ENCODE measurements at places on chromosomes 12 and 14.

DNA sequence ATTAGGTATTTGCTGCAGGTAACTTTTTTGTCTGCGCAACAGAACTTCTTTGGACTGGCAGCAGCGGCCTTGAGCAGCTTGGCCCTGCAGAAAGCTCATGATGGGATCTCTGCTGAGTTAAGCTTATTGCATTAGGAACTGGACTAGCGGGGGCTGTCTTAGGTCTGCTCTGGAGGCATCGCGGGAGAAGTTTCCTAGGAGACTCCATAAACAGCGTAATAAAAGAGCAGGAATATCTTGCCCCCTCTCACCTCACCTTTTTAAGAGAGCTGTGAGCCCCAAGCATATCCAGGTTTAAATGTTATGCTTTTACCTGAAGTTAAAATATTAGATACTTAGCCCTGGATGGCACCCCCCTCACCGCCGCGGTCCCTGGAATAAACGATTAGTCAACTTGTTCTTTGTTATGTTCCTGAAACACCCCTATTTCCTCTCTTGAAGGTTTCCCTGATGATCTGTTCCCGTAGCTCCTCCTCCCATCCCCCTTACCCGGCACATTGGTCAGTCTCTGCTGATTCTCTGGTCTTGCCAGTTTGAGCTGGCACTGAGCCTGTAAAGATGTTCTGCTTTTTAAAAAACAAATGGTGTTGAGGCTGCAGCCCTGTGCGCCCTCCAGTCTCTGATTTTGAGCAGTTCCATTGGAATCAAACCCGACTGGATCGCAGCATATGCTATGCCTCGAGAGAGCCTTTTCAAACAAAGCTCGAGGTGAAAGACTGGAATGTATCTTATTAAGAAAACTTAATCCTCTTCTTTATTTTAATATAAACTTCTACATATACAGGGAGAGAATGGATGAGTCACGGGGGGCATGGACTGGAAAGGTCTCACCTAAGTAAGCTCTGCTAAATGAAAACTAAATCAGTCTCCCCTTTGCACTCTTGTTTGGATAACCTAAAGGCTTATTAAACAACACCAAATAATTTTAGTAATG lies 1.9 kb downstream of the MLXIP start:
- DNase-seq = peak; percentile 57

DNA sequence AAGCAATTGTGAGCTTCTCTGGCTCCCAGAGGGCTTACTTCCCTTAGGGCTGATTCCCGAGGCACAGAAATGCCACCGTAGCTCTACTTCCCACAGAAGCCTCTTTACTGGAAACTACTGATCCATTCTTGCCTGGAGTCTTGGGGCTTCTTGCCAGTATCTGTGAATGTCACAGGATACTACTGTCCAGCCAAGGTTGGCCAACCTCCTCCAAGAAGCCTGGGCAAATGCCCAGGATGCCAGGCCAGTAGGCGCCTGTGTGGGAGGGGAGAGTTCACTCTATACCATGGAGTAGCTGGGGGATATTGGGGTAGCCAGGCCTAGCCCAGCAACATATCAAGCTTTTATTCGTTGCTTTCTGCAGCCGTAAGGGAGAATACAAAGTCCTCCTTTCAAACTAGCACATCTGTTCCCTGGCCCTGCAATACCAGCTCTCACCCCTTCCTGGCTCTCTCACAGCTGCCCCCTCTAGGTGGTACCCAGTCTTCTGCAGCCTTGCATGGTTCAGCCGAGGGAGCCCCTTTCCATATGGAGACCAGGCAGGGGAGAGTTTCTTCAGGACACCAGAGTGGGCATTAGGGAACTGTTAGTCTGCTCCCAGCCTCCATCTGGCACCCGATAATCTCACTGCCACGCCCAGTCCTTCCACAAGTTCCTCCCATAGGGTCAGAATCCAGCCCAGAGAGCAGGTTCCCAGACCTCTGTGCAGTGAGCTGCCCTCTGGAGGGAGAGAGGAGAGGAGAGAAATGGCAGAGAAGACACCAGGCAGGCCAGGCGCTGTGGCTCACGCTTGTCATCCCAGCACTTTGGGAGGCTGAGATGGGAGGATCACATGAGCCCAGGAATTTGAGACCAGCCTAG lies 24.3 kb upstream of the PLEK2 start:
- DNase-seq = no peak

- DNase-seq = no peak
These were observed 204.4 kb downstream of the ALX1 start for GRCh38 chr12:85484387-85484786.

DNA sequence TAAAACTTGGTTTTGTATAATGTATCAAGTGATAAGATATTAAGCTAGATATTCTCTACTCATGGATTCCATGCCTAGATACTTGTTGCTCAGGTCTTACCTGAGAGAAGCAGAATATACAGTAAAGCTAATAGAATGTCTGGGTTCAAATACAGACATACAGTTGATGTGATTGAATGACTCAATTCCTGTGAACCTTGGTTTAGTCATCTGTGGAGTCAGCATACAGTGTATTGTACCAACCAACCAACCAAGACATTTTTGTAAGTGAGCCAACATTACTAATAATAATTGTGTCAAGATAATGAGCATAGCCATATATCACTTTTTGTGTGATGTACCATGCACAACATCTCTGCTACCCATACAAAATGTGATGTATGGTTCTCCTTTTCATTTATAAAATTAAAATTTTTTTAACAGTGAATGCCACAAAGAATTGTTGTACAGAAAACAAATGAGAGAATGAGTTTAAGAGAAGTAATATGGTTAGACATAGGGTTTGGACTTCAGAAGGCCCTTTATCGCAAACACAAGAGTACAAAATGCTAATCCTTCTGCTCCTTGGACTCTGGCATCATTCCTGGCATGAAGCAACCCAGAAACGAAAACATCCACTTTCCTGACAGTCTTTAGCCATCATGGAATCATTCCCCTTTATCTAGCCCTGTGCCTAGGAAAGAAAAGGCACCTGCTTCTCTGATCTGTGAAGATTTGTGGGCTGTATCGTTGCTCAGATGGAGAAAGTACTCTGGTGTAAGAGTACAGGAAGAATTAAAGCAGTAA lies 977.2 kb upstream of the USP15 start:
- no peak for DNase-seq

- no peak for DNase-seq
These were observed 1.4 kb downstream of the TMBIM4 start for GRCh38 chr12:66168410-66168809.

GRCh38 chr12:52848661-52849255 lies at the start of gene KRT78:
KRT78 (minus strand) TSS chr12:52848994; CDS start chr12:52848930, 64 bp downstream.
- DNase-seq = no peak

GRCh38 chr12:124588751-124589267 lies 21.4 kb upstream of the NCOR2 start:
- DNase-seq = peak; percentile 36

DNA sequence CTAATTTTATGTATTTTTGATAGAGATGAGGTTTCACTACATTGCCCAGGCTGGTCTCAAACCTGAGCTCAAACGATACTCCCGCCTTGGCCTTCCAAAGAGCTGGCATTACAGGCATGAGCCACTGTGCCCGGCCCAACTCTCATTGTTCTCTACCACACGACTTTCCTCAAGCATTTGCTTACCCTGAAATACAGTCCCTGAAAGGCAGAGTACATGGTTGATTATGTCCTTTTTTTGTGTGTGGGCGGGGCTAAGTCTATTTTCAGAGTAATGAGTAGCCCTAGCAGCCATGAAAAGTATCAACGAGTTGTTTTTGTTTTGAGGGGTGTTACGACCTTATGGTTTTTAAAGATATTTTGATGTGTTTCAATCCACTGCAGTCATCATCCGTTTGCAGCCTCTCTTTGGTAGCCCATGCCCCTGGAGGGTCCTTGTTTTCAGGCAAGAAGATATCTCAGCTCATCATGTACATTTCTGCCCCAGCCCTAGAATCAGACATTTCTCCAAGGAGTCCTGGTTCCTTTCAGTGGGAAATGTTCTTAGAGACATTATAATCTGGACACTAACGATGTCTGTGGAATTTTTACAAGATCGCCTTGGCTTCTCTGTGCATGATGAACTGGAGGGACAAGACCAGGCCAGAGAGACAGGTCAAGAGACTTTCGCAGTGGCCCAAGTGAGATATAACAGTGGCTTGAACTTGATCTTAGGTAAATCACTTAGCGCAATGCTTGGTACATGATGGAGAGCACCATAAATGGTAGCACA lies 8.7 kb downstream of the ACACB start:
- DNase-seq = no peak

DNA sequence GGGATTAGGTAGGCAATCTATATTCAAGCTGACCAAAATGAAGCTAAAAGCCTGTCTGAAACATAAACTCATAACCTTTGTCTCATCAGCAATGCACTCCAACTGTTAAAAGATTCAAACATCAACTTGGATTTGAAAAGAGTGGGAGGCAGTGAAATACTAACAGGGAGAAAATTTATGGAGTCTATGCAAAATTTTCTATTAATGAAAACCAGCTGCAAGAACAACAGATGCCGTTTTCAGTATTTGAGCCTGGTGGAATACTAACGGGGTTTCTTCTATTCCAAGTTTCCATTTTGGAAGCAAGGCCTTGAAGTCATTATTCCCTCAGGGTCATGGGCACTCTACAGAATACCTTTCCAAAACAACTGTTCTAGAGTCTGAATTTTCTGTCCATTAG lies 88.3 kb downstream of the LRP6 start:
- DNase-seq = no peak
